ENCODE measurements at places on chromosomes 16 and 17. TPM values are rescaled to one million over a fixed set of nuclear protein-coding genes. Genes with fewer than 3 reads are reported as not detected.

- H3K27me3 ChIP-seq = no peaks in the 10 kb centered on the region
- DNase-seq = no peak
- no peak overlapping the region for H3K27ac ChIP-seq
- H3K36me3 ChIP-seq = no peaks in the 10 kb centered on the region
- no peaks in the 10 kb centered on the region for H3K4me1 ChIP-seq
Observed at GRCh38 chr16:11405331-11406176, 60.3 kb downstream of the RMI2 start.

DNA sequence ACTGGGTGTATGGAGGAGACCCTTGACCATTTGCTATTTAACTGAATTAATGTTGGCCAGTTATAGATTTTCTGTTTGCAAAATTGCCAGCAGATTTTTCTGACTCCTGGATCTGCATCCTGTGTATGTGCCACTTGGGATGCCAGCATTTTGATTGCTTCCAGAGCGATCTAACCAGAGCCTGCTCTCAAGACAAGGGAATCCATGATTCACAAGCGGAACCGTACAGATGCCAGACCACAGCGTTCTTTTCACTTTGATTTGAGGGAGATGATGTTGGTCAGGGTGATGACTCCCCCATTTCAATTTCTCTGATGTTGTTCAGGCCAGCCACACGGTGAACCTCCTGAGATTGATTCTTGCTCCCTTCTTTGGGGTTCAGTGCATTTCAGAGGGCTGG lies 228.7 kb downstream of the CDH13 start:
- no peak for DNase-seq
- H3K4me3 ChIP-seq = no peak overlapping the region
- no peak overlapping the region for H3K27ac ChIP-seq
- no peaks in the 10 kb centered on the region for H3K27me3 ChIP-seq
- no peaks in the 10 kb centered on the region for H3K36me3 ChIP-seq
- H3K4me1 ChIP-seq = no peaks in the 10 kb centered on the region

The TMIGD1 gene
- not detected for total RNA-seq

DNA sequence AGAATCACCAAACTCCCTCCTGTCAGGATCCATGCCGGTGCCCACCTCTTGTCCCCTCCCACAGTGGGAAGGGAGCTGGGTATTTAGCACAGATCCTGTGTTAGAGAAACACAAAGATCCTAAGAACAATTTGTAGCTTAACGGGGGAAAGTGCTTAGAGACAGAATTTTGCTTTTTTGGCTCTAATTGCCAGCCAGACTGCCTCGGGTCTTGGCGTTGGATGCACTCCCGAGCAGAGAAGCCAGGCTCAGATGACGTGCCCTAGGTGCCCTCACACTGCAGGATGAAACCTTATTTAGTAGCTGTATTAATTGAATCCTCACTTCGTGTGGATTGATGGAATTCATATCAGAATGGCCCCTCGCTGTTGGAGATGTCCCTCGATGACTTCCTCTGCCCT lies 22.5 kb upstream of the MAF start:
- H3K4me3 ChIP-seq = no peak overlapping the region
- no peaks in the 10 kb centered on the region for H3K36me3 ChIP-seq
- no peak overlapping the region for H3K27ac ChIP-seq
- no peaks in the 10 kb centered on the region for H3K4me1 ChIP-seq

- no peaks in the 10 kb centered on the region for H3K27me3 ChIP-seq
- peak overlapping the region; percentile 72 for H3K27ac ChIP-seq
- H3K4me3 ChIP-seq = no peak overlapping the region
- no peaks in the 10 kb centered on the region for H3K36me3 ChIP-seq
- H3K4me1 ChIP-seq = peaks cover 54% of the 10 kb centered on the region
- peak; percentile 83 for DNase-seq
Observed at GRCh38 chr16:10871157-10871991, 5.6 kb upstream of the CIITA start.

GRCh38 chr16:396605-397004 lies 394 bp upstream of the NME4 start:
- peaks cover 22% of the 10 kb centered on the region for H3K4me1 ChIP-seq
- peaks cover 4% of the 10 kb centered on the region for H3K36me3 ChIP-seq
- H3K27me3 ChIP-seq = no peaks in the 10 kb centered on the region
